Kasumi-1 (cell line): ENCODE measurements at places on chromosomes 2 and 18.

DNA sequence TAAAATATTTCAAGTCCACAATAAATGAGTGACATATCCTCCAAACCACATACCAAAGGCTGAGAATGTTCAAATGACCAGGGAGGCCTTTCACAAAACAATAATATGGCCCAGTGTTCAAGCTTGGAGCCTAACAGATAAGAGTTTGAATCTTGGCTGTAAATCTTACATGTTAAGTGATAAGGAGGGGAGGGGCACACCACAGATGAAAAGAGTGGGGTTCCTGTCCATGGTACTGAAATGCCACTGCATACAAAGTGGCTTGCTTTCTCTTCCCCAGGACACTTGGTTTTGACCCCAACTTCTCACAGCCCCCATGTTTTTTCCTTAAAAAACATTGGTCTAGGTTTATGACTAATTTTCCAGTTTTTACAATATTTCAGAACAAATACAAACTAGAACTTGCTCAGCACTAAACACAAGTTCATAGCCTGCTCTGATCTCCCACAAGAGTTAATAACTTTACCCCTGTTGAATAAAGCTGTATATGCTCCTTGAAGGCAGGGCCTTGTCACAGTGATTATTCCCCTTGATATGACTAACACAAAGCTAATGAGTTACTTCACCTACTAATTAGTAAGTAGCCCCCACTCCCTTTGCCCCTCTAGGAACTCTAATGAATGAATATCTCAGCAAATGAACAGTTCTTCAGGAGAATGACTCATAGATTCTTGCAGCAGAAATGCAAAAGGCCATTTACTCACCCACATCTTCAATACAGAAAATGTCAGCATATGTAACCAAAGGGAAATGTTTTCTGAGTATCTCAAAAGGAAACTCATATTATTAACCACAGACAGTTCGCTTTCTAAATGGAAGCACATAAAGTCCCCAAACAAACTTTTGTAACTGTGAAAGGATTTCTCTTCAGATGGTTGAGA, 142.2 kb downstream of the SATB2 start:
- peak; percentile 59 for DNase-seq

DNA sequence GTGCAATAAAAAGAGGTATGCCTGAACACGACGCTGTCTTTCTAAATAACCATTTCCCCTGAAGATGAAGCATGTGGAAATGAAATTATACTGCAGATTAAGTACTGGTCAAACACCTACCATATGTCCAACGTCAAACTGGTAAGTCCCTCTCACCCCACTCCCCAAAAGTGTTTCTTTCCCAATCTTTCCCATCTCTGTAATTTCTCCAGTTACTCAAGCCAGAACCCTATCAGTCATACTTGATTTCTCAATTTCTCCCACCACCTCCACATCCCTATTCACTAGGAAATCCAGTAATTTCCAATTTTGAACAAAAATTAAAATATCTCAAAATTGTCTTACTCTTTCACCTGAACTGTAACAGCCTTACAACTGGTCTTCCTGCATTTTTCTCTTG, 29.2 kb downstream of the HDHD2 start:
- DNase-seq: no peak

DNA sequence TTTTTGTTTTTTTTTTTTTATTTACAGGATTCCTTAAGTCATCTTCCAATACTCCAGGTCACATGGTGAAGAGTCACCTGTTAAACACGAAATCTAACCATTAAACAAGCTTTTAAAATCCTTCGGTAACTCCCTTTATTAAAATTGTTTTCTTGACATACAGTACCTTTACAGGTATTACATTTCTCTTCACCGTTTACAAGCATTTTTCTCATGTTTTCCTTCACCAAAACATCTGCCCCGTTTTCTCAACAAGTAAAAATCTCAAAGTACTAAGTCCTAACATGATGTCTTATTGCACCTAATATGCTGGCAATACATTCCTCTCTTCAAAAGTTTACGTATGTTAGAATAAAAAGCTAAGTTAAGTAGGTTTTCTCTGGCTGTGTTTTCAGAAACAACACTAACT, 1.1 kb downstream of the PUM2 start:
- no peak for DNase-seq

DNA sequence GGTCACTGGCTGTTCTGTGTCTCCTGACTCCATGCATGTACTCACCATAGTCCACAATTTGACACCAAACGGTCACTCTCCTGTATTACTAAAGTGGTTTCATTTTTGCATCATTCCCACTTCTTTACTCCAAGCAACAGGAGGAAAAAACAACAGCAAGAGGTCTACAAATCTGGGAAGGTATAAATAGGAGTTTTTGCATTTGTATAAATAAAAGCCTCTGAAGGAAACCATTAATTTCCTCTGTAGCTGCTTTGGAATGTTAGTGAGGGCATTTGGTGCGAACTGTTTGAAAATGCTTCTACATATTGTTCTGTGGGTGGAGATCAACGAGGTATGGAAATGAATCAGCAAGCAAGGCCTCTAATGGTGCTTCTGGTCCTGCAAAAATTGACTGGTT, 148.5 kb upstream of the DLX2 start:
- no peak for DNase-seq

GRCh38 chr18:58100154-58100553, 56.1 kb downstream of the NEDD4L start:
- DNase-seq: no peak

DNA sequence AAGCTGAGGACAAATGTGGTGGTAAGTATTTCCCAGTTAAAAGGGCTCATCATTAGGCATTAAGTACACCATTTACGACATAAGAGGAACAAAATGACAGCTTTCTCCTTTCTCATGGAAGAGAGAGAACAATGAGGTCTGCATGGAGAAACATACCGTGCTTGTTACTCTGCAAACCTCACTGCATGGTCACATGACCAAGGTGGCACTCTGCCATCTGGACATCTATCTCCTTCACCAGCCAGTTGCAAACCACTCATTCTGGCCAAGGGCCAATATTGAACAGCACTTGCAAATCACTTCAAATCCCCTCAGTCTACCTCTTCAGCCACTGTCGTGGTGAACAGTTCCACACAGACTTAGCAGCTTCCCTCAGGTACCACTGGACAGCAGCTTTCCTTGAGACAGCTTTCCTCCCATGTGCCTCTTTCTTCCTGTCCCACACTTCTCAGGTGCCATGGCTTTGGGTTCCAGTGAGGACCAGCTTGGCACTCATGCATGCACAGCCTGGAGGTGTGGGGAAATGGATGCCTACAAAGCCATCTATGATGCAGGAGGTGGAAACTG, 29.5 kb upstream of the DPP4 start:
- DNase-seq: no peak

GRCh38 chr18:32296851-32297250, 107.0 kb downstream of the MEP1B start:
- no peak for DNase-seq

DNA sequence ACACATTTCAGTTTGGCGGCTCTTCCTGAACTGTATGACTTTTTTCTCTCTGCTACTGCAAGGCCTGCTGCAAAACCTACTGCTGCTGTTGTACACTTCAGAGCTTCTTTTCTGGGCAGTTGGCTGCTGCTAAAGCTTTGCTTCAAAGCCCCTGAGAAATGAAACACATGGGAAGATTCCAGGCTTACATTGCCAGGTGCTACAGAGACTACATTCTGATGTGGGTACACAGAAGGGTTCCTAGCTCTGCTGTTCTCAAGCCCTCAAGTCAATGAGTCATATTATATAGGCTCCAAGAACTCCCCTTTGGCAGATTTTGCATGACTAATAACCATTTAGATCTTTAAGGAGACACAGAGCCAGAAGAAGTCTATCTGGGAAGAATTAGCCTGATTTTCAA, 12.9 kb upstream of the PGAP1 start:
- no peak for DNase-seq

DNA sequence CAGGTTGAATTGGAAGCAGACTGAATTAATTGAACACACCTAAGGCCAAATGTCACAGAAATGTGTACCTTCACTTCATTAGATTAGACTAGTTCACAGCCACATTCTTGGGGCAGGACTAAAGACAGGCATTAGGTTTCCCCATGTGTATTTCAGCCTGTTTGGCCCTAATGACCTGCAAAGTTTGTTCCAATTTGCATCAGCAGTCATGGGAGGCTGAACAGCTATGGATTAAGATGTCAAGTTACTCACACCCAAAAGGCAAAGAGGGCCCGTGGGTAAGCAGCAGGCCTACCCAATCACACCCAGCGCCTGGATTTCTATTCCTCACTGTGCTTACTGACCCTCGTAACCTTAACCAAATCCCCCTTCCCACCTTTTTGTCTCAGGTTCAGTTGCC, 99.6 kb upstream of the RIOK3 start:
- no peak for DNase-seq

DNA sequence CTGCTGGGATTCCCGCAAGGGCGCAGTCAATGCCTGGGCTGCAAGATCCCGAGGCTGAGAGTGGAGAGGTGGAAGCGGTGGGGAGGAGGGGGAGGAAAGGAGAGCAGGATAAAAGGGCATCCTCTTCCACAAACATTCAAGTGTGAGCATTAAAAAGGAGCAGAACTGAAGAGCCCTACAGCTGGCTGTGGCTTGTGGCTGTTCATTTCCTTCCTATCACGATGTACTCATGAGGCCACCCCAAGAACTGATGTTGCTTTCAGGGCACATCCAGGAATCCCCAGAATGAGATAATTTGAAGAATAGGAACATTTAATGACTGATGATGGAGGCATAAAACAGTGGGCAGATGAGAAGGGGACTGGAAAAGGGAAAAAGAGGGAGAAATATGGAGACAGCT, 230.8 kb upstream of the SMIM21 start:
- DNase-seq: peak; percentile 88

GRCh38 chr2:2320486-2321199, 10.4 kb downstream of the MYT1L start:
- DNase-seq: no peak

DNA sequence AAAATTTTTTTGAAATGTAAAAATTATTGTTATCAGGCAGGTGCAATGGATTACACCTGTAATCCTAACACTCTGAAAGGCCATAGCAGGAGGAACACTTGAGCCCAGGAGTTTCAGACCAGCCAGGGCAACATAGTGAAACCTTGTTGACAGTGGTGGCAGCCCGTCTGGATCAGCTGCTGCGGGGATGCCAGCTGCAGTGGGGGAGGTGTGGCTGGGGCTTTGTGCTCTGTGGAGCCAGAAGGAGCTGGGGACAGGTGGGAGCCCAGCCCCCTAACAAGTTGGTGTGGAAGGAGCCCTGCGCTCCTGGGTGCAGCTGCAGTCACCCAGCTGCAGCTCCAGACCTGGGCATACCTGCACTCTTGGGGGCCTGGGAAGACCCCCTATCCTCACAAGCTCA, 182.4 kb upstream of the MC4R start:
- no peak for DNase-seq
